ENCODE measurements at places on chromosomes 12 and 14.

- DNase-seq, result no peak
Observed at GRCh38 chr14:90421632-90422020, 24.8 kb downstream of the CALM1 start.

- peak; percentile 97 for DNase-seq
Observed at GRCh38 chr12:57459055-57459749, 383 bp upstream of the GLI1 start.

- DNase-seq, result no peak
Observed at GRCh38 chr14:69214393-69214792, 23.1 kb downstream of the EXD2 start.

DNA sequence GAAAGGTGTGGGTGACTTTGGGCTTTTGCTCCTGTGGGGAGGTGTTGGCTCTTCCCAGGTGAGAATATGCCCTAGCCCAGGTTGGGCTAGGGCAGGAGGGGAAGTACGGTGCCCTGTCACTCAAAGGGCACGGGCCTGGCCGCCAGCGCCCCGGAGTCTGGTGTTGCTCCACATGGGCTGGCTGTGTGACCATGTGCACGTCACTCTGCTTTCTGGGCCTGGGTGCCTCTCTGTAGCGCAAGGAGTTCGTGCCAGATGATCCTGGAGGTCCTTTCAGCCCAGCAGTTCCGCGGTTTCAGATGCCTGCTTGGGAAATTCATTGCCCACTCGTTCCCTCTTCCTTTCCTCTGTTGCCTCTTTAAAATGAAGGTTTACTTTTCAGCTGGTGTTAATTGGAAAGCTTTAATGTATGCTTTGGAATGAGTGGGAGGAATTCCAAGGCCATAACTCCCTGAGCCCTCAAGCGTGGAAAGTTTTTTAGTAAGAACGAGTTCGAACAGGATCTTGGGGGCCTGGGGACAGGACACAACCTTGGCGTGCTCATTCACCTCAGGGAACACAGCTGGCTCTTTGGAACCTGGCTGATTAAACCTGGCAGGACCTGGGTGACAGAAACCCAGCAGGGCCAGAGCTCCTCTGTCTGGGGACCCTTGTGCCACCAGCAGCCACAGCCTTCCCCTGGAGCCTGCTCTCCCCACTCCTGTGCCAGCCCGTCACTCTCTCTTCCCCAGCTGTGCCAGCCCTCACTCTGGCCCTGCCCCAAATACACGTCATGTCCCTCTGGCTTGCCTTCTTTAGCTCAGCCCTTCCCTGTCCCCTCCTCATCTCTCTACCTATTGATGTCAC is 42.8 kb downstream of the TSPAN9 start:
- no peak for DNase-seq

GRCh38 chr14:67566908-67567307 is 33.2 kb downstream of the PIGH start:
- DNase-seq, result no peak

GRCh38 chr12:106866426-106867080 is 89.2 kb upstream of the TMEM263 start:
- no peak for DNase-seq

DNA sequence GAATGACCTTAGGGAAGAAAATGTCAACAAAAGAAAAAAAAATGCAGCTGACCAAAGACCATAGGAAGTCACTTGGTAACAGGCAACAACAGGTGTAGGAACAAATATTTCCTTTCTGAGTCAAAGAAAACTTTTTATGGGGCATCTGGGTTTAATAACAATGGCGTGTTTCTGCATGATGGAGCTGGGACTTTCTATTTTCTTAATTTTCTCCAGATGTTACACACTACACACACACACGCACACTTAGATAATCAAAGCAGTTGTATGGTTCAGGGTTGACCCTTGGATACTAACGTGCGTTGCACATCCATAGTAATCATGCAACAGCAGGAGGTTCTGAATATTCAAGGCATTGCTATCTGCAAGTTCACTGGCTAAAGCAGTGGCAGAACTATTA is 47.9 kb upstream of the NTF3 start:
- no peak for DNase-seq

GRCh38 chr12:11830307-11830801 is 180.9 kb downstream of the ETV6 start:
- DNase-seq, result no peak

GRCh38 chr12:5996459-5996858 is 51.4 kb upstream of the ANO2 start:
- DNase-seq, result no peak

GRCh38 chr12:68294251-68294650 is 37.9 kb downstream of the MDM1 start:
- DNase-seq, result no peak

GRCh38 chr14:61954306-61954705 is 192.1 kb downstream of the SNAPC1 start:
- no peak for DNase-seq

DNA sequence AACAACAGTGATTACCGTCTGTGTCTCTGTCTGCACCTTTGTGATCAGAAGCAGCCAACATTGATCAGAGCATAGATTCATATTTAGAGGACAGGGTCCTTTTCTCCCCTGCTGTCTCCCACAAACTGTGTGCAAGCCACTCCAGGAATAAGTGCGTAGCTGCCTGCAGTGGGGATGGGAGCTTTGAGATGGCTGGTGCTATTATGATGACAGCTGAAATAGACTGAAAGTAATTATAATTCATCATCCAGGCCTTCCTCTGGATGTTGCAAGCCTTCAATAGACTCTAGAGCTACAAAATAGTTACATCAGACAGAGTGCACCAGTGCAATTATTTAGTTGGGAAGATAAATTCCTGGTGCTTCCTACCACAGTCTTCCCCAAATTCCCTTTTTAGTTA is 68.1 kb downstream of the BORCS5 start:
- no peak for DNase-seq

DNA sequence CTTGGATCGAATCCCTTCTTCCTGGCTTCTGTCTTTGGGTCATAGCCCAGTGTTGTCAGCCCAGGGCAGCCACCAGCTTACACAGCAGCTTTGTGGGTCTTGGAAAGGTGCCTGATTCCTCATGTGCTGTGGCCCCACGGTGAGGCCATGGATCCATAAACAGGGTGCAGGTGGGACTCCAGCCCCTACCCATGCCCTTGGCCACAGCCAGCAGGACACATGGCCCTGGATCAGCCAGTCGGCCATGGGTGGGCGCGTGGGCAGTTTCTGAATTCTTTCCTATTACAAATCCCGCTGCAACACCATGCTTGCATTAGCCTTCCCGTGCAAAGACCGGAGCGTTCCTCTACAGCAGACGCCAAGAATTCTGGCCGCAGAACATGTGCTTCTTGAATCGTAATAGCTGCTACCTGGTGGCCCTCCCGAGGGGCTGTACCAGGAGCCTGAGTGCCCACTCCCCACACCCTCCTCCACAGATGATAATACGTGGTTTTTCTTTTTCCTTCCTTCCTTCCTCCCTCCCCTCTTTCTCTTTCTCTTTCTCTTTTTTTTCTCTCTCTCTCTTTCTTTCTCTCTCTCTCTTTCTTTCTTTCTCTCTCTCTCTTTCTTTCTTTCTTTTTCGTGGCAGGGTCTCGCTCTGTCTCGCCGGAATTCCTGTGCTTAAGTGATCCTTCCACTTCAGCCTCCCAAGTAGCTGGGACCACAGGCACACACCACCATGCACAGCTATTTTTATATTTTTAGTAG is 2.9 kb upstream of the MMP17 start:
- DNase-seq, result peak; percentile 39

GRCh38 chr14:30993071-30993470 is 32.4 kb upstream of the AP4S1 start:
- DNase-seq, result no peak

- no peak for DNase-seq
Observed at GRCh38 chr12:104172570-104172947, 34.5 kb upstream of the NFYB start.

DNA sequence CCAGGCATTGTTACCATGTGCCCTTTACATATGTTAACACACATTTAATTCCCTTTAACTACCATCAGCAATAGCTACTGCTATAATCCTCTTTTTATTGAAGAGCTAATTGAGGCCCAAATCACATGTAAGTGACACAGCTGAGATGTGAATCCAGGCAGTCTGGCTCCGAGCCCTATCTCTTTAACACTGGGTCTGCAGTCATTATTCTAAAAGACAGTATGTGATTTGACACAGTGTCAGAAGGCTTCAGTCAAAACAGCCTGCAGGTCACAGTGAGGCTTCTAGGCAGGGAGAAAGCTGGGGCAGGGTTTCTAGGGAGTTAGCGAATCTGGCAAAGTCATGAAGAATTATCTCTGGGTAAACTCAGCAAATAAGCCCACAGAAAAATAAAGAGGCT is 148.2 kb downstream of the KIF21A start:
- DNase-seq, result no peak

DNA sequence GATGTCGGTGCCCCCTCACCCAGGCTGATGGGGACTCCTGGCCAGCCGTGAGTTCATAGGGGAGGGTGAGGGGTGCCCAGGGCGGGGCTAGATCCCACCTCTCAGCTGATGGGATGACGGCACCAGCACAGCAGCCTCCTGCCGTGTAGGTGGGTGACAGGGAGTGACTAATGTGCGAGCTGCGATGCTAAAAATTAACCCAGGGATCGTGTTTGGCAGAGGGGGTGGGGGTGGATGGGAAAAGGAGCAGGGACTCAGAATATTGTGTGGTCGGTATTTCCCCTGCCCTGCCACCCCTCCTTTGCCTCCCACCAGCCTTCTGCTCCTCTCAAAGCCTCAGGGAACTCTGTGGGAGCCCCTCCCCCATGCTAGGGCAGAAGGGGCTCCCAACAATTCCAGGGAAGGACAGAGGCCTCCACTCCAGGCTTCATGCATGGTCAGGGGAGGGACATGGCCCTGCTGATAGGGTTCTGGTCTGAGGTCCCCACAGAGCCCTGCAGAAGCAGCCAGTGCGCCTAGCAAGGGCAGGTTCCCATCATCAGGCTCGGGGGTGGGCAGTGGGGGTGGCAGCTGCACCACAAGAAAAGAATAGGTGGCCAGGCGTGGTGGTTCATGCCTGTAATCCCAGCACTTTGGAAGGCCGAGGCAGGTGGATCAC is 12.5 kb downstream of the TAMALIN start:
- no peak for DNase-seq

DNA sequence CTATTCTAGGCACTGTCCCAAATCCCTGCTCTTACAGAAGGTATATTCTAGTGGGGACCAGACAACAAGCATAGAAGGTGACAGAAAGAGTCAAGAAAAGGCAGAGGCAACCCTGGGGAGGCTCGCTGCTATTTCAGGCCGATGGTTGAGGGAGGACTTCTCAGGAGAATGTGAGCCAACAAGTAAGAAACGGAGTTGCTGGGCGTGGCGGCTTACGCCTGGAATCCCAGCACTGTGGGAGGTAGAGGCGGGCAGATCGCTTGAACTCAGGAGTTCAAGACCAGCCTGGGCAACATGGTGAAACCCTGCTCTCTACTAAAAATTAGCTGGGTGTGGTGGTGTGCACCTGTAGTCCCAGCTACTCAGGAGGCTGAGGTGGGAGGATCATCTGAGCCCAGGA is 4.7 kb upstream of the GOLGA3 start:
- DNase-seq, result no peak

- no peak for DNase-seq
Observed at GRCh38 chr14:61568572-61569011, 126.7 kb upstream of the HIF1A start.

DNA sequence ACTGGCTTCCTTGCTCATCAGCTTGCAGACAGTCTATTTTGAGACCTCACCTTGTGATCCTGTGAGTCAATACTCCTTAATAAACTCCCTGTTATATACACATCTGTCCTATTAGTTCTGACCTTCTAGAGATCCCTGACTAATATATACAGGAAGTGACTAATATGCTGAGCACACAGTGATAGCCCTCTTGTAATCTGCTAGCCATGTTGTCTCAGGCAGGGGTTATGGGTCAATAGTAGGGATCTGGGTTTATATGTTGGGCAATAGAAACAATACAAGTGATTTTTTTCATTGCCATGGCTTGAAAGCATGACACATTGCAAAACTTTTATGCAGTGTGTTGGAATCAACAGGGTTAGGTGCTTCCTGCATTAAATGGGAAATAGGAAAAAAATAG is 562.2 kb downstream of the GALC start:
- DNase-seq, result no peak

- no peak for DNase-seq
Observed at GRCh38 chr14:69263771-69264170, 3.8 kb downstream of the GALNT16 start.

DNA sequence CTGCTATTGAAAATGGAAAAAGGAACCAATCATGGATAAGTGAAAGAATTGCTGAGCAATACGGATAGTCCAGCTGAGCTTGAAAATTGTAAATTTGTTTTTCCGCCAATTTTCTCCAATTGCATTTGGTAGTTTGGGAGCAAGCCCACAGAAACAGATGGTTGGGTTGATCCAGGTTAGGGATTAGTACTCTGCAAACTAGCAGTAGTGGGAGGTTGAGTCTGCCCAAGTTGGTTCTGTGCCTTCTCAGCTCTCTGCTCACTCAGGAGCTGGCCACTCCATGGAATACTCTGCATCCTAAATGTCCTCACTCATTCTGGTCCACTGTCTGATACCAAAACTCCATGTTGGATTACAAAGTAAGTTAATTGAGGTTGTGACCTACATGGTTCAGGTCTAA is 361.1 kb upstream of the ATP2B1 start:
- DNase-seq, result no peak

- no peak for DNase-seq
Observed at GRCh38 chr14:103061482-103061976, 4.2 kb upstream of the CDC42BPB start.

GRCh38 chr12:25284024-25284423 is 33.3 kb upstream of the KRAS start:
- no peak for DNase-seq

DNA sequence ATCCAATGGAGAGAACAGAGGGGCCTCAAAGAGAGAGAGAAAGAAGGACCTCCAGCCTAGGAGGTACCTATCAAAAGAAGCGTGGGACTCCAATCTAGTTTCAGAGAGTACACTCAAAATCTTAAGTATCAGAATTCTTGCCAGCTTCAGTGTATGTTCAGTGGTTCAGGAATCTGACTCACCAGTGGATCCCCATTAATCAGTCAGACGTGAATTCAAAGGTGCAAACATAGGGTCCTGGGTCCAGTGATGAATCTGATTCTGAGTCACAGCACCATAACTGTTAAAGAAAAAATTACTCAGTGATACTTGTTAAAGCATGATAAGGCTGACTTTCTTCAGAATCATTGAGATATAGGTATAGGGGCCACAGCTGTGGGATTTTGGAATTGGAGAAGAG is 33.2 kb downstream of the ETNK1 start:
- no peak for DNase-seq

DNA sequence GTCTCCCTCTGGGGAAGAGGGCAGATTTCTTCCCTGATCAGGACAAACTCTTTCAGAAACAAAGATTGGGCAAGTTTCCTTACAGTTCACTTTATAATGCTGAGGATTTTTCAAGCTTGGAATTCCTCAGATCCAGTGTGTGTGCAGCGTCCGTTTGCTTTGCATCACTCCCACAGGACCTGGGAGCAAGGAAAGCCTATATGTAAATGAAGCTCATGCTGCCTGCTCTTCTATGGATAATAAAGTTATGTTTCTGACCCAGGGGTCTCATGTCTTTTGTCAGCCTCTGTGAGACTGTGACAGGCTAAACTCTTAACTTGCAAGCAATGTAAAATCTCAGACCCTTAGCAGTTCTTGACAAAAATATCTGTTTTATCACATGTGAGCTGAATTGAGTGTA is 41.6 kb downstream of the TRHDE start:
- no peak for DNase-seq

GRCh38 chr14:33393231-33393894 is 454.7 kb downstream of the NPAS3 start:
- DNase-seq, result no peak
